ENCODE measurements at places on chromosomes 6 and 20.
A peak's percentile ranks its signal among the peaks of the same experiment; 100 is the strongest.

DNA sequence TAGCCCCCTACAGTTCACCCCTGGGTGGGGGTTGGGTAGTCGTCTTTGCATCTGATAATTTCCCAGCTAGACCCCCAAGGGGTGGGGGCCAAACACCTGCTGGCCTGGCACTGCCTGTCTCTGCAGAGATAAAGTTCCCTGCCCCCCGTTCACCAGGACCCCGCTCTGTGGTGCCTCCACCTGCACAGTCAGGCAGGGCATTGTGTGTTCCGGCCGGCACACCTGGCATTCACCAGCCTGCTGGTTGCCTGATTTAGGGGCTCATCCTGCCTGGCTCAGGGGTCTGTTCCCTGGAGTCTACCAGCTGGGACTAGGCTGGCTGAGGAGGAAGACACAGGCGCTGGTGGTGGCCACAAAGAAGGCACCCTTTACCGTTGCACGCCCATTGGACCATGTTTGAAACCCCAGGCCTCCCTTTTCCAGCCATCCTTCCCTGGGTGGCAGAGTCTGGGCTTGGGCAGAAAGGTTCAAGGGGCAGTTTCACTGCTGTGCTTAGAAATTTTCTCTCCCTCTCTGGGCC is 30.8 kb upstream of the SCRT2 start:
- DNase-seq = no peak

- no peak for DNase-seq
Observed at GRCh38 chr6:53281518-53282215, 67.1 kb downstream of the ELOVL5 start.

DNA sequence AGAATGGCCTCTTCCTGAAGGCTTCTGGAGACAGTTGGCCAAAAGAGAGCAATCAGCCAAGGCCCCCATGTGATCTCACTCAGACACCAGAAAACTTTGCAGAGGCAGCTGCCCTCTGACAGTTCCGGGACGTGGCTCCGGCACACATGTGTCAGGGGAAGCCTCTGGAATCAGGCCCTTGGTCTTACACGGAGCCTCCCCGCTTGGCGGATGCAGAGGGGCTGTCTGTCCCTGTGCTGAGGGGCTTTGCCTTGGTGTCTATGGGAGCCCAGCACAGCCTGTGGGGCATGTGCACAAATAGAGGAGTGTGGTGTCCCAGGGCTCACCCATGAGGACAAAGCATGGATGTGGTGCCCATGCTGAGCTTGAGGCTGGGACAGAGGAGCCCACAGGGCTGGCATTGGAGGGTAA is 13.8 kb downstream of the SIGLEC1 start:
- DNase-seq = no peak

DNA sequence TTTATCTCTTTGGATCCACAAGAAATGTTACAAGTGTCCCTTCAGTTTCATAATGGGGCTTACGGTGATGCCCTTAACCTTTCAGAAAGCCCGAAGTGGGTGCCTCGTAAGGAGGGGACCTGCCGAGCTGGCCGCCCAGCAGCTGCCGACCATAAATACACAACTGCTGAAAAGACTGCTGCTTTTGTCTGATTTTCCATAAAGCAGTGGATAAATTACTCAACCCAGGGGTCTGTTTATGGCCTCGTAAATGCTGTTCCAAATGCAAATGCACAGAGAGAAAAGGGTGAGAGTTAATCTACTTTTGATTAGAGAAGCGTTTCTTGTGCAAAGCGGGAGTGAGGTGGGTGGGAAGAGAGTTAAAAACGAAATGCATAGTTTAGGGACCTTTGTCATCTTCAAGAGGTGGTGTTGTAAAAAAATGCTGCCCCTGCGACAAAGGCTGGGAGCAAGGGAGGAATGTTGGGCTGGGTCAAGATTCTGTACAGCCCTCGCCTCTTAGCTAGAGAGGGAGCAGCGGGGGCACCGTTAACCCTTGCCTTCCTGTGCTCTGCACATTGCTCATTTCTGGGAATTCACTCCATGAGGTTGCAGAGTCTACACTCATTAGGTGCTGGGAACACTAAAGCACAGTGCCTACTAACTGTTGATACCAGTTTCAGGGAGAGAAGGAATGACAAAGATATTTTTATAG is 112.0 kb upstream of the MTHFD1L start:
- DNase-seq = no peak

- no peak for DNase-seq
Observed at GRCh38 chr6:85865420-85866369, 223.0 kb upstream of the SYNCRIP start.

DNA sequence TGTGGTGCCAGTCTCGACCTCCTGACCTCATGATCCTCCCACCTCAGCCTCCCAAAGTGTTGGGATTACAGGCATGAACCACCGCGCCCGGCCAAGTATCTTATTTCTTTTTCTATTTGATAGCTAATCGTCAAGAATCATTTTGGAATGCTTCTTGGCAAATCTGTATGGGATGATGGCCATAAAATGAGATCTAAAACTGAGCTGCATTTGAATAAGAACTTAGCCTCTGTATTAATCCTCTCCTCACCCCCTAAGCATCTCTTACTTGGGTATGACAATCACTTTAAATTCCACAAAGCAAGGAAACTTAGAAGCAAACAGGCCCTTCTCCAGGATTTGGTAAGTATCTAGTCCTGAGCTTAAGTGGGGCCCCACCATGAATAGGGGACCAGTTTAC is 108.9 kb upstream of the BTBD3 start:
- no peak for DNase-seq

GRCh38 chr6:134340179-134340975 is 22.5 kb upstream of the SGK1 start:
- DNase-seq = no peak

GRCh38 chr6:168122011-168122410 is 43.0 kb upstream of the FRMD1 start:
- no peak for DNase-seq

GRCh38 chr20:5000263-5001173 is 792 bp downstream of the SLC23A2 start:
- peak; percentile 26 for DNase-seq

DNA sequence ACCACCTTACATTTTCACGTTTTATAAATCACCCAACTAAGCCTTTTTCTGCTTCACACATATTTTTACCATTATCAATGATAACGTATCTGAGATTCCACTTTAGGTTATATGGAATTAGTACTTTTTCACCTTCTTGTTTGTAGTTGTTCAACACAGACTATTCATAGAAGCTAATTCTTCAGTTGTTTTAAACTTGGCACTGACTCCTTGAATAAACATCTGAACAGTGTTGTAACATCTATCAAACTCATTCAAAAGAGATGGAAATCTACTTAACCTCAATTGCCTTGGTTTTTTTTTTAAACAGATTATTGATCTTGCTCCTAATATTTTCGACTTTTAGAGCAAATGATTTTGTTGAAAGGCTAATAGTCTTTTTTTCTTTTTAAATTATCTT is 34.2 kb downstream of the PTPRA start:
- no peak for DNase-seq

DNA sequence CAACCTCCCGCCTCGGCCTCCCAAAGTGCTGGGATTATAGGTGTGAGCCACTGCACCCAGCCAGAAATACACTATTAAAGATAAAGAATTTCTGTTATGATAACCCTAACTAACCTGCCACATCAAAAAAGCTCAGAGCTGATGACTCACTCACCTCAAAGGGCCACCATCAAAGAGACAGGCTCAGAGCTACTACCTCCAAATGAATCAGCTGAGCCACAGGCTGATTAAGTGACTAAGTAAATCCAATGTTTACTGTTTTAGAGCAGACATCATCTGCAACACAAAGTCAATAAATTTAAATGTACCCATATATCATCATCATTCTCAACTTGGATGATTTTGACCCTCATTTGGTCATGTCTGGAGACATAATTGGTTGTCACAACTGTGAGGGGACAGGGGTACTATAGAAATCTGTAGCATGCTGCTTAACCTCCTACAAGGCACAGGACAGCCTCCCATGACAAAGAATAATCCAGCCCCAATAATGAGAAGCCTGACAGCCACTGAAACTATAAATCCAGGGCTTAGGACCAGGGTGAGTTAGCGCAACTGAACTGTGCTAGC is 106.5 kb downstream of the ATP9A start:
- DNase-seq = no peak

DNA sequence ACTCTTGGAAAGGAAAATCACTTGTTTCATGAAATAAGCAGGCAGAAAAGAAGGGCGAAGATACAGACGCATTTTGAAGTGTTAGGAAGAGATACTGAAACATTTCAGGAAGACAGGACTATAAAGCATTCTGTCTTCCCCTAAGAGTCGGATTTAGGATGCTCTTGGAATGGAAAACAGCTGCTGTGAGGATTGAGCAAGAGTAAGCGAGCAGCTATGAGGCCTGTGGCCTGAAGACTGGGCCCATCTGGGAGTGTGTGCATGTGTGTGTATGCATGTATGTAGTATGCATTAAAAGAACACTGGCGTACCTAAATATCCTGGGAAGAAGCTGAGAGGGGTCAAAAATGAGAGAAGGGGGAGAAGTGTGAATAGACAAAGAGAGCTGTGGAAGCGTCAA is 83.6 kb downstream of the SIM1 start:
- no peak for DNase-seq

DNA sequence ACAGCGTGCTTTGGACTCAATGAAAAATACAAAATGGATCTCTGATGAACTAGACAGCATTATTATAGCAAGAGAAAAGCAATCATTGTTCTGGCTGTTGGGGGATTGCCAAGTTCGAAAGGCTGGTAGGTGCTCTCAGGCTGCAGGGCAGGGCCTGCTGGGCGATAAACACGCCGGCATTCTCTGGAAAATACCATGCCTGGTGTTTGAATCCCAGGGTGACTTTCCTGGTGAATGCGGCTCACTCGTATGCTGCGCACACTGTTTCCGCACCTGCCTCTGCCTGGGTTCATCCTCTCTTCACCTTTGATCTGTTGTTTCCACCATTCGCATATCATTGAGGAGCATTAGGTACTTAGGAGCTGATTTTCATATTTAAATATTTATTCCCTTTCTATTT is 37.4 kb downstream of the GCNT2 start:
- DNase-seq = peak; percentile 65

DNA sequence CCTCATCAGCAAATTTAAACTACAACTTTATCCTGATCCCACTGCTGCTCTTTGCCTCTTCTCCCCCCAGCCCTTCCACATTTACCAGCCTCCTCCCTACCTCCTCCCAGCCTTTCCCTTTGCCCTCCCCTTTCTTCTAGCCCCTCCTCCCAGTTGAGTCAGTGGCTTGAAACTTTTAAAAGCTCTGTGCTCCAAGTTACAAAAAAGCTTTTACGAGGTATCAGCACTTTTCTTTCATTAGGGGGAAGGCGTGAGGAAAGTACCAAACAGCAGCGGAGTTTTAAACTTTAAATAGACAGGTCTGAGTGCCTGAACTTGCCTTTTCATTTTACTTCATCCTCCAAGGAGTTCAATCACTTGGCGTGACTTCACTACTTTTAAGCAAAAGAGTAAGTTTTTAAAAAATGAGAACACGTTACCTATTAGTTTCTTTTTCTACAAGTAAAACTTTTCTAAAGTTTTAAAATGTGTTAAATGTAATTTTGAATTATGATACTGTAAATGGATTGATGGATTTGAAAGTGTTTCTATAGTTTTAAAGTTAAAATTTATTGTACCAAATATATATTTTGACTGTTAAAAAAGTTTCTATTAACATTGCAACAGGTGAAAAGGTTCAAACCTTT is at the start of gene GJA1:
GJA1 (plus strand) TSS at position 203 of the 626 bp plus-strand sequence. CDS start 11,202 bp downstream, outside the sequence.
- no peak for DNase-seq

DNA sequence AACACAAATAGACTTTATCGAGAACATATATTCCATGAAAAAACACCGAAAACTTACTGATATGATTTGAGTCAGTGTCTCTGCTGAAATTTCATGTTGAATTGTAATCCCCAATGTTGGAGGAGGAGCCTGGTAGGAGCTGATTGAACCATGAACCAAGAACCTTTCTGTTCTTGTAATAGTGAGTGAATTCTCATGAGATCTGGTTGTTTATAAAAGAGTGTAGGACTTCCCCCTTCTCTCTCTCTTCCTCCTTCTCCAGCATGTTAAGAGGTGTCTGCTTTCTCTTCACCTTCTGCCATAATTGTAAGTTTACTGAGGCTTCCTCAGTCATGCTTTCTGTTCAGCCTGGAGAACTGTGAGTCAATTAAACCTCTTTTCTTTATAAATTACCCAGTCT is 1289.3 kb upstream of the CITED2 start:
- DNase-seq = no peak

- peak; percentile 25 for DNase-seq
Observed at GRCh38 chr20:17615645-17616479, 46.0 kb downstream of the DSTN start.

DNA sequence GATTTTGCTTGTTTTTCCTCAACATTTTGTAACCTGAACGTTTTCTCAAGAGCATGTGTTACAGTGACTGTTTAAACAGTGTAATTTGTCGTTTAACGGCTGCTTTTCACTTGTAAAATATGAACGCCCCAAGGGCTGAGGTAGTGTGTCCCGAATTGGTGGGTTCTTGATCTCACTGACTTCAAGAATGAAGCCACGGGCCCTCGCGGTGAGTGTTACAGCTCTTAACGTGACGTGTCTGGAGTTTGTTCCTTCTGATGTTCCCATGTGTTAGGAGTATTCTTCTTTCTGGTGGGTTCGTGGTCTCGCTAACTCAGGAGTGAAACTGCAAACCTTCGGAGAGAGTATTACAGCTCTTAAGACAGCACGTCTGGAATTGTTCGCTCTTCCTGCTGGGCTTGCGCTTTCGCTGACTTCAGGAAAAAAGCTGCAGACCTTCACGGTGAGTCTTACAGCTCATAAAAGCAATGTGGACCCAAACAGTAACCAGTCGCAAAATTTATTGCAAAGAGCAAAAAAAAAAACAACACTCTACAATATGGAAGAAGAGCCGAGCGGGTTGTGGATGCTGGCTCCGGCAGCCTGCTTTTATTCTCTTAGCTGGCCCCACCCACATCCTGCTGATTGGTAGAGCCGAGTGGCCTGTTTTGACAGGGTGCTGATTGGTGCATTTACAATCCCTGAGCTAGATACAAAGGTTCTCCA is 25.1 kb upstream of the TRIM27 start:
- DNase-seq = no peak

DNA sequence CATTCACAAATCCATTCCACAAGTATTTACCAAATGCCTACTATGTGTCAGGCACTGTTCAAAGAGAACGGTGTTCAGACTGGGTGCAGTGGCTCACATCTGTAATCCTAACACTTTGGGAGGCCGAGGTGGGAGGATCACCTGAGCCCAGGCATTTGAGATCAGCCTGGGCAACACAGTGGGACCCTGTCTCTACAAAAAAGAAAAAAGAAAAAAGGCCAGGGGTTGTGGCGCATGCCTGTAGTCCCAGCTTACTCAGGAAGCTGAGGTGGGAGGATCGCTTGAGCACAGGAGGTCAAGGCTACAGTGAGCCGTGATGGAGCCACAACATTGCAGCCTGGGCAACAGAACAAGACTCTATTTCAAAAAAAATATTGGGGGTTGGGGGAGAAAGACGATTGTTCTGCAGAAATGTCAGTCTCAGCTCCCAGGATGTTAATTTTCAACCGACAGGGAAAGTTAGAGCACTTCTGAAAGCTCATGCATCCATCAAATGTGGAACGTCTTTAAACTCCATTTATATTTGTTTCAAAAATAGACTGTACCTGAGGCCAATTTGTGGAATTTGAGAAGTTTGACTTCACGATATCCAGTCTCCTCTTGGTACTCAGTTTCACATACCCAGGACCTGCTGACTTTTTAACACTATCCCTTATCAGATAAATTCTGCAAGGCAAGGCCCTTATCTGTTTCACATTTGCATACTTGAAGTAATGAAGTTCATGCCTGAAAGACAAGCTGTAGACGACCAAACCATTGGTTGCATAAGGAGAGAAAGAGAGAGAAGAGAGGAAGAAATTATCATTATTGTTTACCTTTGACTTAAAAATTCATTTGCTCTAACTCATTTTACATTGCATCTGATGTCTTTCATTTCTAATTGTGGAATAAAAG is 14.8 kb upstream of the BTN3A2 start:
- DNase-seq = no peak

- DNase-seq = no peak
Observed at GRCh38 chr6:151663559-151663958, 143.9 kb upstream of the ESR1 start.

Measured in stomach (tissue), 19 donors.